Spinal cord (tissue), 10 donors: ENCODE measurements at places on chromosomes 6 and 20.

GRCh38 chr20:14569641-14570040, 232.2 kb upstream of the FLRT3 start:
- no peak overlapping the region for H3K27ac ChIP-seq
- no peak overlapping the region for H3K4me3 ChIP-seq
- no peaks in the 10 kb centered on the region for H3K27me3 ChIP-seq

- no peaks in the 10 kb centered on the region for H3K36me3 ChIP-seq
- H3K4me3 ChIP-seq = no peak overlapping the region
- peaks cover under 1% of the 10 kb centered on the region for H3K4me1 ChIP-seq
- DNase-seq = no peak
- H3K27me3 ChIP-seq = no peaks in the 10 kb centered on the region
These were observed 164.3 kb upstream of the MLN start for GRCh38 chr6:33967966-33968724.

GRCh38 chr6:137016356-137016755, 28.4 kb downstream of the IL20RA start:
- H3K4me1 ChIP-seq = no peaks in the 10 kb centered on the region
- H3K4me3 ChIP-seq = no peak overlapping the region
- no peaks in the 10 kb centered on the region for H3K36me3 ChIP-seq
- DNase-seq = no peak
- no peaks in the 10 kb centered on the region for H3K27me3 ChIP-seq

DNA sequence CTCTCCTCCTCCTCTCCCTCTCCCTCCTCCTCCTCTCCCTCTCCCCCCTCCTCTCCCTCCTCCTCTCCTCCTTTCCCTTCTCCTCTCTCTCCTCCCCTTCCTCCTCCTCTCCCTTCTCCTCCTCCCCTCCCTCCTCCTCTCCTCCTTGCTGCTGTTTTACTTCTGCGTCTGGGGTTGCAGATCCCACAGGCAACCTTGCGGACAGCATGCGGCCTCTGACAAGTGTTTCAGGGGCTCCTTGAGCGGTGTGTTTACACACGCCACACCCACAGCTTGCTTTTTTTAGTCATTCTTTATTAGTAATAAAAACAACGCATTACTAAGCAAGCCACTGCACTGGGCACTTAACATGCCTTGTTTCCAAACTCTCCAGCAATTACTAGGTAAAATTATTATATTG, 81.9 kb downstream of the TFAP2C start:
- H3K4me1 ChIP-seq = no peaks in the 10 kb centered on the region
- no peak for DNase-seq
- H3K27me3 ChIP-seq = peaks cover 3% of the 10 kb centered on the region
- no peak overlapping the region for H3K4me3 ChIP-seq

DNA sequence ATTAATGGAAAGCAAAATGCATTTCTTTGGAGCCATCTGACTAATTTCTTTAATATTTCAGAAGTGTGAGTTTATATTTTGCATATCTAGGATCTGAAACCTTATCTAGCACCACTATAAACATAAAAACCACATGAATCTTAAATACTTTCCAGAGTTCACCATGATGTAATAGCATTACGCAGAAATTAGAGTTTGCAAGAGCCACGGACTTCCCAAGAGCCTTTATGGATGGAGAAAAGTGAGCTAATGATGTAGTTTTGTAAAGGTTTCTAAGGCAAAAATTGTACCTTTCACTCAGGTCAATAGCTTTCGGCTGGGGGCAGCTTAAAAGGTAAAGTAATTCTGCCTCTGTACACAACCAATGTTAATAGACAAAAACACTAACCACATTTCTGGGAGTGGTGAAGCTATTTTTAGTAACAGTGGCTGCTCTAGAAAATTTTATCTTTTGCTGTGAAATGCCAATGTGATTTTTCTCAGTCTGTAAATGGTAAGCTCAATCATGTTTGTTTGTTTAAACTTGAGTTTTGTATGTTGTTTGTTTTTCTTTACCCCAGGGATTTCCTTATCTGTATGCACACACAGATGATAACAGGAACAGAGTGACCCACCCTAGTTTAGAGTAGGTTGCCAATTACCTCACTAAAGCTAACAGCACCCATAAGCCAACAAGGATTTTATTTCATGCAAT, 80.5 kb downstream of the FILIP1 start:
- H3K27me3 ChIP-seq = no peaks in the 10 kb centered on the region
- H3K27ac ChIP-seq = no peak overlapping the region
- no peak for DNase-seq
- H3K36me3 ChIP-seq = no peaks in the 10 kb centered on the region
- H3K4me1 ChIP-seq = no peaks in the 10 kb centered on the region

DNA sequence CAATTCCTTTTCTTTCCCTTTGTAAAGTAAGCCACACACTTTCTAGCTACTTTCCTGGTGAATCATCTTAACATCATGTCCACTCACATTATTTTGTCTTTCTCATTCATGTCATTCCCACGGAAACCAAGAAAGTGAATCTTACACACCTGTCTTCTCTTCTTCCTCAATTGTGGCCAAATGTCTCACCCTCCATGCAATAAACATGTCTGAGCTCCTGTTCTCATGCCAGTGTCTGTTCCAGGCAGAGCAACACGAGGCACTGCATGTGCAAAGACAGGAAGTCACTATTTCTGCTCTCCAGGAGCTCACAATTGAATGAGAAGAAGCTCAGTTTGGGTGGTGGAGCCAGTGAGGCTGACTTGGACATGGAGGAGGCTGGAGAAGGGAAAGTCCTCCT, 29.0 kb upstream of the TMEM244 start:
- no peaks in the 10 kb centered on the region for H3K27me3 ChIP-seq
- H3K36me3 ChIP-seq = no peaks in the 10 kb centered on the region
- no peak overlapping the region for H3K27ac ChIP-seq
- DNase-seq = no peak

- H3K36me3 ChIP-seq = peaks cover 3% of the 10 kb centered on the region
- peaks cover 1% of the 10 kb centered on the region for H3K4me1 ChIP-seq
- H3K27ac ChIP-seq = no peak overlapping the region
- H3K4me3 ChIP-seq = no peak overlapping the region
These were observed 56.6 kb downstream of the SLC23A2 start for GRCh38 chr20:4944518-4945313.

DNA sequence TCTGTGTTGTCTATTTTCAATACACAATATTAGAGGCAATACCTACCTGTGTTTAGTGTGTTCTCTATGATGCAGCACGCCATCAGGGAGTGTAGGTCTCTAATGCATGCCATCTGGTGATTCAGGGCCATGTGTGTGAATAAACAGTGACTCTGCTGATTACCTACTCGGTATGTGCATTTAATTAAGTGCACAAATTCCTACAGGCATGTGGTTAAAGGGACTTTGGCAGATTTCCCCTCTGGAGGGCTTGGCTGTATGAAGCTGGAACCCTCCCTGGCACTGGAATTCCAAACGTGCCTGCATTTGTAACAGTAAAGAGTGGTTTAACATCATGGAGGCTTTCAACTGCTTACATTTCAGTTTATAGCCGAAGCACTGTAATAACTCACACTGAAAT, 401.5 kb upstream of the SASH1 start:
- DNase-seq = no peak
- H3K27ac ChIP-seq = no peak overlapping the region
- no peak overlapping the region for H3K4me3 ChIP-seq
- no peaks in the 10 kb centered on the region for H3K36me3 ChIP-seq
- H3K27me3 ChIP-seq = no peaks in the 10 kb centered on the region
- no peaks in the 10 kb centered on the region for H3K4me1 ChIP-seq

DNA sequence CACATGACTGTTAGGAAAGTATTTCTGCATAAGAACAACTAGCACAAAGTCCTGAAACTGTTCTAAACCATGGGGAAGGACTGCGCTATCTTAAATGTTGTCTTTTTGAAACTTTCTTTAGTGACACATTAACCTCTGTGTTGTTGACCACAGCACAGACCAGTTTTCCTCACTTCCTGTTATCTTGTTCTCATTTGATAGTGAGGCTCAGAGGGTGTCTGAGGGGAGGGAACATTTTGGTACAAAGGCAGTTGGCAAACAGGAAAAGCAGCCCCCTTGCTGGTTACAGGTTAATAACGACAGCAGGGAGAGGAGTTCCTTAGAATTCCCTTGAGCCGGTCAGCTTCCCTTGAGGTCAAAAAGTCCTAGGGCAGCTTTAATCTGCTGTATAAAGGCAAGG, 143.5 kb upstream of the BMP2 start:
- H3K36me3 ChIP-seq = no peaks in the 10 kb centered on the region
- no peak overlapping the region for H3K27ac ChIP-seq
- no peak overlapping the region for H3K4me3 ChIP-seq
- no peak for DNase-seq

GRCh38 chr6:161826512-161826911, 552.7 kb upstream of the AGPAT4 start:
- no peak for DNase-seq
- H3K27ac ChIP-seq = no peak overlapping the region
- no peaks in the 10 kb centered on the region for H3K27me3 ChIP-seq
- no peaks in the 10 kb centered on the region for H3K36me3 ChIP-seq
- H3K4me1 ChIP-seq = peaks cover 4% of the 10 kb centered on the region
- no peak overlapping the region for H3K4me3 ChIP-seq

DNA sequence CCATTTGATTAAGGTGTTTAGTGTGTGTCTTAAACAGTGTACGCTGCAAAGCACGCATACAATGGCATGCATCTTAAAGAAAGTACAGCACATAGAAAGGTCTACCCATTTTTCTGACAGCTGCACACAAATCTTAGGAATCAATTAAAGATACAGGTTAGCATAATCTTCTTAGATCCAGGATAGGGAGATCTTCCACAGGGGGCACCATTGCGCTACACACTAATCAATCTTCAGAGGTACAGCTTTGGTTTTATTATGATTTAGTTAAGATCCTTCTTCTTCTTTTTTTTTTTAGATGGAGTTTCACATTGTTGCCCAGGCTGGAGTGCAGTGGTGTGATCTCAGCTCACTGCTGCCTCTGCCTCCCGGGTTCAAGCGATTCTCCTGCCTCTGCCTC, 63.7 kb upstream of the BEND3 start:
- no peak for DNase-seq
- H3K36me3 ChIP-seq = no peaks in the 10 kb centered on the region
- no peak overlapping the region for H3K4me3 ChIP-seq
- H3K4me1 ChIP-seq = no peaks in the 10 kb centered on the region
- no peak overlapping the region for H3K27ac ChIP-seq

DNA sequence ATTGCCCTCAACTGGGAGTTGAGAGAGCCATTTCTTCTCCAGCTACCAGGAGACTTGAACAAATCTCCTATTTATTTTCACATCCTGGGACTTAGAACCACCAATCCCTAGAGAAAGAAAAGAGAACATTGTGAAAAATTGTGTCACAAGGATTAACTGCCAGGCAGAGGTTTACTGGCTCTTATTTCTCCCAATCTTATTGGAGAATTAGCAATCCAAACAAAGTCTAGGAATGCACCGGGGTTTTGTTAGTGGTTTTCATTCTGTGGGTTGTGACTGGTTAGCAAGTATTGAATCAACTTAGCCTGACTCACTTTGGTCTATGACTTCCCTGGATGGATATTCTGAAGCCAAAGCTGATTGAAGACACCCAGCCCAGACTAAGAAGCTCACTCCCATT, 21.2 kb upstream of the ENPP5 start:
- H3K36me3 ChIP-seq = no peaks in the 10 kb centered on the region
- no peak overlapping the region for H3K27ac ChIP-seq
- no peak for DNase-seq
- no peaks in the 10 kb centered on the region for H3K4me1 ChIP-seq

- H3K36me3 ChIP-seq = no peaks in the 10 kb centered on the region
These were observed 88.4 kb downstream of the HACE1 start for GRCh38 chr6:104771258-104771832.

GRCh38 chr6:51542475-51542874, 544.9 kb downstream of the PKHD1 start:
- H3K27ac ChIP-seq = no peak overlapping the region
- H3K36me3 ChIP-seq = no peaks in the 10 kb centered on the region
- H3K4me1 ChIP-seq = no peaks in the 10 kb centered on the region
- no peaks in the 10 kb centered on the region for H3K27me3 ChIP-seq

- peak within 1 kb of the TSS; percentile 65 for H3K4me3 ChIP-seq
- peaks cover 15% of the 10 kb centered on the region for H3K4me1 ChIP-seq
- peak; percentile 87 for DNase-seq
- H3K27me3 ChIP-seq = no peaks in the 10 kb centered on the region
These were observed at the start of gene SRSF12 for GRCh38 chr6:89117211-89118108. TSS of gene SRSF12 (minus strand) at chr6:89118071. CDS start at chr6:89117887, 184 bp downstream.

DNA sequence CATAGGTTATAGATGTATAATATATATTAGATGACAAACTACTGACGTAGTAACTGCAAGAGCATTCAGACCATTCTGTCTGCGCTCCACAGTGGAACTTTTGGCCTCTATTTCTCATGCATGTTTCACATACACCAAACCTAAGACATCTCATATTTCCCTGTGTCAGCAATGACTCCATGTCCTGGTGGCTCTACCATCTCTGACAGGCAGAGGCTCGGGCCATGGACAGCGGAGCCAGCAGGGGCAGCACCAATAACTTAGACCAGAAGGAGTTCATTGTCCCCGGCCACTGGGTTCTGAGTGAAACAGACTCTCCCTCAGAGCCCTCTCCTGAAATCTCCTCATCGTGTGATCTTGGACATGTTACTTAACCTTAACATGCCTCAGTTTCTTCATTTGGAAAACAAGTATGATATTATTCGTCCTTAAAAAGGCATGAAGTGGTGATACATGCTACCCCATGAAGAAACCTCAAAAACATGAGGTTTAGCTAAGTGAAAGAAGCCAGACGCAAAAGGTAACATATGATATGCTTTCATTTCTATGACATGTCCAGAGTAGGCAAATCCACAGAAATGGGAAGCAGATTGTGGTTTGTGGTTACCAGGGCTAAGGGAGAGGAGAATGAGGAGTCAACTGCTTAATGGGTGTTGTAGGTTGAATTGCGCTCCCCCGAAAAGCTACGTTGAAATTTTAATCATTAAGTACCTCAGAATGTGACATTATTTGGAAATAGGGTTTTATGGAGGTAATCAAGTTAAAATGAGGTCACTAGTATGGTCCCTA, 564.0 kb upstream of the JARID2 start:
- H3K27ac ChIP-seq = no peak overlapping the region
- H3K4me1 ChIP-seq = no peaks in the 10 kb centered on the region
- no peaks in the 10 kb centered on the region for H3K36me3 ChIP-seq
- no peaks in the 10 kb centered on the region for H3K27me3 ChIP-seq
- no peak overlapping the region for H3K4me3 ChIP-seq

- no peak for DNase-seq
- H3K4me1 ChIP-seq = peaks cover 16% of the 10 kb centered on the region
- peak within 1 kb of the TSS; percentile 71 for H3K4me3 ChIP-seq
These were observed at the start of gene SYCP2 for GRCh38 chr20:59933296-59933848. TSS of gene SYCP2 (minus strand) at chr20:59933637. CDS start at chr20:59922413, 11,224 bp downstream.

DNA sequence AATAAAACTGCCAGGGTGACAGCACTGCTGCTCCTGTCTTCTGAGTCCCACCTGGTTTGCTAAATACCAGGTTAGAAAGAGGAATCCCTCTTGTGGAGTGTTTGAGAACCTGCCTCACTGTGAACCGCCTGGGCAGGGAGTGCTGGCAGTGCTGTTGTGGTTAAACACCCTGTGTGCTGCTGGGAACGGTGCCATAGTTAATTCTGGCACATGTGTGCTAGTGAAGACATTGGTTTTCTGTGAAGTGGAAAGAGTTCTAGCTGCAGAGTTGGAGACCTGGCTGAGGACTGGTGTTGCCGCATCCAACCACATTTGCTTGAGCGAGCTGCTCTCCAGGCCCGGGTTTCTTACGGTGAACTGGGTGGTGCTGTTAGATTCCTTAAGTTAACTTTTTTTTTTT, 72.7 kb downstream of the IGF2R start:
- DNase-seq = peak; percentile 88
- no peaks in the 10 kb centered on the region for H3K27me3 ChIP-seq
- no peaks in the 10 kb centered on the region for H3K4me1 ChIP-seq
- H3K4me3 ChIP-seq = no peak overlapping the region
- H3K27ac ChIP-seq = no peak overlapping the region
- H3K36me3 ChIP-seq = peaks cover 31% of the 10 kb centered on the region
